ENCODE measurements at places on chromosomes 2 and 18.

DNA sequence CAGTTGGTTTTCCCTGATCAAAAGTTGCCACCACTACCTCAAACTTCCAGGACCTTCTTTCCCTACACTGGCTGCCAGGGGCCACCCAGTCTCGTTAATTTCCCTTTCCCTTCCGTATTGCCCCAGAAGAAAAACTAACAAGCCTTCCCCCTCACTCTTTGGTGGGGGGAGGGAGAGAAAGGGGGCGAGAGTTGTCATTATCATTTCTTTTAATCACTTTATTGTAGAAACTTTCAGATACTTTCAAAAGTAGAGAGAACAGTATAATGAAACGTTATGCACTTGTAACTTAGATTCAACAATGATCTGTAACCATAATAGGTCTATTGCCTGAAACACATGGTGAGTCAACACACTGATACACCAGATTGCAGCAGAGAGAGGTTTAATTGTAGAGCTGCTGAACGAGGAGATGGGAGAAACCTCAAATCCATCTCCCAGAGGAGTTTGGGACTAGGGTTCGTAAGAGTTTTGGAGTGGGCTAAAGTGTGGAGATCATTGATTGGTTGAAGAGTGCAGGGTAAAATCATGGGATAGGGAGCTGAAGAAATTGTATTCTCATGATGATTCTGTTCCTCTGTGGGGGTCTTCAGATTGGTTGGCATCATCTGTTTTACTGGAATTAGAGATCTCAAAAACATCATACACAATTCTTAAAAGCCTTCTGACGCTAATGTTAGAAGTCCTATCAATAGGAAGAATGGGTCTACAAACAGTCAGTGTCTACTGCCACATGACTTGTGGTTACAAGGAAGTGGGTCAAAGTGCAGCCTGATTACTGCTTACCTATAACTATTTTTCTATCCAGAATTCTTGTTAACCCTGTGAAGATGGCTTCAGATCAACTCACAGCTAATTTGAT is 2.6 kb upstream of the RNF149 start:
- DNase-seq, result no peak

DNA sequence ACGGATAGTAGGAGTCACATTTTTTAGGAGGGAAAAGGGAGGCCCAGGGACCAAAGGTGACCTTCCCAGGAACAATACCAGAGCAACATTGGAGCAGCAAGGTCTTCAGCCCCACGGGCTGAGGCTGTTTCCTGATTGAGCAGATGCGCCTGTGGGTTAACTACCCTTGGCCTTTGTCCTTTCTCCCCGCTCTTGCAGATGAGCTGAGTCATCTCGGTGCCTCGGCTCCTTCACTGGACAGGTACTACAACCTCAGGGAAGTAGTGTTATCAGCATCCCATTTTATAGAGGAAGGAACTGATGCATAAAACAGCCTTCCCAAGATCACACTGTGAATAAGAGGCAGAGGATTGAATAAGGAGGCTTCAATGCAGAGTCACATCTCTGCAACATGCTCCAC is 43.5 kb downstream of the DHRS9 start:
- no peak for DNase-seq

- no peak for DNase-seq
These were observed 29.4 kb downstream of the PSTPIP2 start for GRCh38 chr18:46042571-46043123.

DNA sequence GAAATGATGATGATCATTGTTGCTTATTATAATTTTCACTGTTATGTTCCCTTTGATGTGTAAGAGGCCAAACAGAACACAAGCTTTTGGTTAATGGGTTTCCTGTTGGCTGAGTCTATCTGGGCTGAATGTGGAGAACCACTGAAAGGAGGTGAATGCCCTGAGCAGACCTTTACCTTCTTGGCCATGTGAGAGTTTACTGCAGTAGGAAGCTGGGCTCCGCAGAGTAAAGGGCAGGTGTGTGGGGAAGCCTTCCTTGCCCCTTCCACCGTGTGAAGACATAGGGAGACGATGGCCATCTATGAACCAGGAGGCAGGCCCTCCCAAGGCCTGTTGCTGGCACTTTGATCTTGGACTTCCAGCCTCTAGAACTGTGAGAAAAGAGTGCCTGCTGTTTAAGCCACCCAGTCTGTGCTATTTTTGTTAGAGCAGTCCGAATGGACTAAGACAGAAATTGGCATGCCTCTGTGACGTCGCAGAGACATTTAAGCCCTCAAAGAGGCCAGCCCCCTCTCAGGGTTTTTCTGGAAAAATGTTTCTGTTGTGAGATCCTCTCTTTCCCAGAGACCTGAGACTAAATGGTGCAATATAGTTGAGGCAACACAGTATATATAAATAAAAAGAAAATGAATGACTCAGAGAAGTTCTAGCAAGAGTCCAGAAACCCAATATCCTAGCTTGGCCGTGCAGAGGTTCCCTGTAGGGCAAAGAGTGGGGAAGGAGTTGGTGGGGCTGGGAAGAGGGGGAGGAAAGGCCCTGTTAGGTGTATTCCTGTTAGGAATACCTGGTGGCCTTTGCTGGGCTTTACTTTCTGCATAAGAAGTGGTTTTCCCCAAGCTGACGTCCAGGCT is 121.9 kb upstream of the LGALSL start:
- no peak for DNase-seq

DNA sequence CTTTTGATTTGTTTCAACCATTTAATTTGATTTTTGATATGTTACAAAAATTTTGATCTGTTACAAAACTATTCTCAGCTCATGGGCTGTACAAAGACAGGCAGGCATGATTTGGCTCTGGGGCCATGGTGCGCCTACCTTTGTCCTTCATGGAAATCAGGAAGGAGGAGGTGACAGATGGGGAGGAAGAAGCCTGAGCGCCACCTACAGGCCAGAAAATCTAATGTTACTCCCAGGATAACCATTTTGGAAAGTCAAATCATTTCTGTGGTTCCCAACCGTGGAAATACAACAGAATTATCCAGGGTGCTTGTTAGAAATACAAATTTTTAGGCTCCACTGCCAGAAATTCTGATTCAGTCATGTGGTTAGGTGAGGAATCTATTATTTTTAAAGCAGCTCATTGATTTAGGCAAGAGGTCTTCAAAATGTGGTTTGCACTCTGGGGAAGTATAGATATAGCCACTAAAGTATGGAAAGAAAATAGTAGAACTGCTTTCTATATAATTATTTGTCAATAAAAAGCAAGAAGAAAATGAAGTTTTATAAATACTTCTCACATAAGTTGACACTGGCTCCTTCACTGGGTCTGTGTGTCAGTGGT is 93.9 kb downstream of the EVA1A start:
- DNase-seq, result no peak

- DNase-seq, result no peak
These were observed 3.6 kb upstream of the ASAP2 start for GRCh38 chr2:9203006-9203405.

DNA sequence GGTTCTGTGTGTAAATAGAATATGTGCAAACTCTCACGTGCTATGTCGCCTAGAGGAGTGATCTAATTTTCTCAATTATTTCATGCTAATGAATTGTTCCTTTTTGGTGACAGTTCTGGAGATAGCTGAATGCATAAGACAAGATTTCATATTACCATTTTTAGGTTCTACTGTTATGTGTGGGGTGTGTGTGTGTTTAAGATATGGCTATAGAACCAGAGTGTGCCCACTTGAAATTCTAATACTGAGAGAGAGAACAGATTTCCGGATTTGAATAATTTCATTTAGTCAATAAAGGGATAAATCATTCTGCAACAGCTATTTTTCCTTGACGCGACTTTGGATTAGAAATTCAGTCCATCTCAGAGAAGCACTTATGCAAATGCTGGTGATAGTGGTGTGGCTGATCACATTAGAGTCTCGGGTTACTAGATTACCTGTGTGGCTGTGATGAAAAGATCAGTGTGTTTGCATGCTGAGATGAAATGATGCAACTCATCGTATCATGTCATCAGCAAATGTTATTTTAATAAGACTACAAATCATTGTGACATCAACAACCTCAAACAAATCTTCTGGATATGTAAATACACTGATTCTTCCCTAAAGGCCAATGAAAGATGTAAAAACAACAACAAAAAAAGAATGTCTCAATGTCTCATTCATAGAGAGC is 415.9 kb downstream of the EPHA4 start:
- DNase-seq, result no peak

DNA sequence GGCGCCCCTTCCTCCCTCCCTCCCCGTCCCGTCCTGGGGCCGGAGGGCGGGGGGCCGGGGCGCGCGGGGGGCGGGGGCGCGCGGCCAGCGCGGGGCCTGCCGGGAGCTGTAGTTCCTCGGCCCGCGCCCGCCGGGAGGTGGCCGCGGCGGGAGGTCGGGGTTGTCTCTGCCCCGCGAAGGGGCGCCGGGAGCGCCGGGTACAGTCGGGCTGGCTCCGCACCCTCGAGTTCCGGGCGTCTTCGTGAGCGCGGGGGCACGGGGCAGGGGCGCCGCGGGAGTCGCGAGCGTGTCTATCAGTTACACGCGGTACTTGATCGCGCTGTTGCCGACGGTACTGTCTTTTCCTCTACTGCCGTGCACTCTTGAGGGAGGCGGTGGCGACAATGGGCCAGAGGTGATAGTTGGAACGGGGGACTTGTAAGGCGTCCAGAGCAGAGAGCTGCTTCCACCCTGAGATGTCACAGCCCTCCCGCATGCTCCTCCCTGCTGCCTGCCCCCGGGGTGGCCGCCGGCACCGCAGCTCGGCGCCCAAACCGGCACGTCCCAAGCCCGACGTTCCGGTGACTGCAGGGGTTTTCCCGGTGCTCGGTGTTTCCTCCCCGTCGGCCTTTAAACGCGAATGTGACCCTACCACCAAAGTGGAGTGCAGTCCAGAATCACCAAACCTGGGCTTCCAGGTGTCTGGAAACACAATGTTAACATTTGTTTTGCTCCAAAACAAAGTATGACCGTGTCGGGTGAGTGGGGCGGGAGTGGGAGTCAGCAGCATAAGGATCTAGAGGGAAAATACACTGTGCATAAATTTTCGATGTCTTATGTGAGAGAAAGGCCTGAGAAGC is at the start of gene PRKD3:
TSS of gene PRKD3 (minus strand) at position 48 of the 839 bp plus-strand sequence. CDS start 8,309 bp downstream, outside the sequence.
- peak; percentile 55 for DNase-seq

DNA sequence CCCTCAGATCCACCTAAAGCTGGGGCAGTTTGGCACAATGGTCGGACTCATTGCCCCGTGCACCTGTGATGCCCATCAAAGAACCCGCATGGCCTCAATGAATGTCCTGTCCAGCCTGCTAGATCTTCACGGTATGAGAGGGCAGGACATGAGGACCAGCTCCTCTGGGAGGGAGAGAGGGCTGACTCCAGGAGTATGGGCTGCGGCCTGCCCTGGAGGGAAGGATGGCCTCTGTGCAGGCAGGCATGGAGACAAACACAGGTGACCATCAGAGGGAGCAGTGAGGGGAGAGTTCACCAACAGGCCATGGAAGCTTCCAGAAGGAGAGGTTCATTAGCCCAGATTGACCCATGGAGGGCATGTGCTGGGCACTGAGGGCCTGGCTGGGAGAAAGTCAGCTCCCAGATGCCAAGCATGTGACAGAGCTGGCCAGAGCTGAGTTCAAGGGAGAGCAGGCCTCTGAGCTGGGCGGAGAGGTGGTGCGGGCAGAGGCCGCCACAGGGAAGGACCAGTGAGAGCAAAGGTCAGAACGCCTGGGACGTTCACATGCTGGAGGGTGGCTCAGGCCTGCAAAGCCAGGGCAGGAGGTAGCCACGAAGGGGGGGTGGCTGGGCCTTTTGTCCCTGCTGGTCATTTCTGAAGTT is 36.2 kb downstream of the HJURP start:
- DNase-seq, result no peak

GRCh38 chr2:128500138-128500800 is 181.6 kb upstream of the HS6ST1 start:
- no peak for DNase-seq

DNA sequence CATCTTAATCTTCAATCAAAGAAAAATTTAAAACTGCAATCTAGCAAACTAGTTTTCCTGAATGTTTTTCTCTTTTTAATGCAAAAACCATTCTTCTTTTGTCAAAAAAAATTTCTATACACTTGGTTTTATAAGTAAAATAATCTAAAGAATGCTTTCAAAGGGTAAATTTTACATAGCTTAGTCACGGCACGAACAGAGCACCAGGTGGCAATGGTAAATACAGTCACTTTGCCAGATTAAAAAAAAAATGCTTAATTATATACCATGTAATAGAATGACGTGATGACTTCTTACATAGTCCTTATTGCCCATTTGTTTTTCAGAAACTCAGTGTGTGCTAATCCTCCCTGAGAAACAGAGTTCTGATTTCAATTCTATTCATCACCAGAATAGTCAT is 10.4 kb downstream of the FEZ2 start:
- no peak for DNase-seq

- no peak for DNase-seq
These were observed 104.4 kb upstream of the STK17B start for GRCh38 chr2:196275646-196276352.

DNA sequence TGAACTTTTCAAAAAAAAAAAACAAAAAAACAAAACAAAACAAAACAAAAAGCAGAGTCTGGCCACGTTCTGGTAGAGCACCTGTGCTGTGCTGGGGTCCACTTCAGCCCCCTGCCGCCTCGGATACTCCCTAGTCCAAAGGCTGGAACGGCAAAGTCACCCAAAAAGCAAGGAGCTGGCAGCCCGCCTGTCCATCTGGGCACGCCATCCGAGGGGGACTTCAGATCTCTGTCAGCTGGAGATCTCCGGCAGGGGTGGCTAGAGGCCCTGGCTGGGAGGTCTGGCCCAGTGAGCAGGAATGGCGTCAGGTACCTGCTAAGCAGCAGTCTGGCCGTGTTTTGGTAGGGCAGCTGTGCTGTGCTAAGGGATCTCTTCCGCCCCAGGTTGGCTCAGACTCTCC is 152.3 kb upstream of the ZNF516 start:
- no peak for DNase-seq

GRCh38 chr18:36279001-36279400 is 18.5 kb upstream of the FHOD3 start:
- no peak for DNase-seq

- DNase-seq, result no peak
These were observed 79.7 kb downstream of the PRKCE start for GRCh38 chr2:45731141-45731540.

GRCh38 chr2:169664600-169664977 is 29.6 kb downstream of the CFAP210 start:
- DNase-seq, result no peak

DNA sequence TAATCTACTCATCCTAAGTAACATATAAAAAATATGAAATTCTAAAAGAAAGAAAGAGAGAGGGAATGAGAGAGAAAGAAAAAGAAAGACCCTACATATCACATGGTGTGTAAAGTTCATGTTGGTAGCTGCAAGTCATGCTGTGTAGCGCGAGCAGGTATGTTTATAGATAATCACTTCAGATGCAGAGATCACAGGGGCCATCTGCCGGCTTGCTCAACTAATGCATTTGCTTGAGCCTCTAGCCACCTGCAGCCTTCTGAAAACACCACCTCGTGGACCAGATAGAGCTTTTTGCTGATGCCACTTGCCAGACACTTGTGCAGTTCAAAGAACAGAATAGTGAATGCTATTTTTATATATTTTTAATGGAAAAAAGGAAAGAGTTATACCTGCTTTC is 37.6 kb downstream of the CDH7 start:
- no peak for DNase-seq

DNA sequence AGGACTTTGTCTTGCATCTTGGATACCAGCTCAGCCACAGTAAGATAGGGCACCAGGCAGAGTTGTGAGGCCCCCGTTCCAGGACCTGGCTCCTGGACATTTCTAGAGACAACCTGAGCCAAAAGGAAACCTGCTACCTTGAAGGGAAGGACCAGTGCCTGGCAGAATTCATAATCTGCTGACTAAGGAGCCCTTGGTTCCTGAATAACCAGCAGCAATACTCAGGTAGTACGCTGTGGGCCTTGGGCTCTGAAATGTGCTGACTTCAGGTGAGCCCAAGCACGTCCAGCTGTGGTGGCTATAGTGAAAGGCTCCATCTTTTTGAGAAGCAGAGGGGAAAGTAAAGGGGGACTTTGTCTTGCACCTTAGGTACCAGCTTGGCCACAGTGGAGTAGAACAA is 28.5 kb downstream of the SERPINB11 start:
- no peak for DNase-seq

Data from GM12891 (cell line).